ENCODE measurements at places on chromosomes 7 and 10.

GRCh38 chr10:31757831-31758230 lies 170.8 kb downstream of the ARHGAP12 start:
- DNase-seq: no peak

GRCh38 chr7:76364198-76364584 lies 5.4 kb upstream of the YWHAG start:
- DNase-seq: no peak

DNA sequence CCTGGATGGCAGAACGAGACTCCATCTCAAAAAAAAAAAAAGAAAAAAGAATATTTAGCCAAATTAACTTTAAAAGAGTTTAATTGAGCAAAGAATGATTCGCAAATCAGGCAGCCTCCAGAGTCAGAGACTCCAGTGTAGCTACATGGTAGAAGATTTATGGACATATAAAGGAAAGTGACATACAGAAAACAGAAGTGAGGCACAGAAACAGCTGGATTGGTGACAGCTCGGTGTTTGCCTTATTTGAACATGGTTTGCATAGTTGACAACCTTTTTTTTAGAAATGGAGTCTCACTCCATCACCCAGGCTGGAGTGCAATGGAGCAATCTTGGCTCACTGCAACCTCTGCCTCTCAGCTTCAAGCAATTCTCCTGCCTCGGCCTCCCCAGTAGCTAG lies 35.2 kb upstream of the TNS3 start:
- DNase-seq: no peak

DNA sequence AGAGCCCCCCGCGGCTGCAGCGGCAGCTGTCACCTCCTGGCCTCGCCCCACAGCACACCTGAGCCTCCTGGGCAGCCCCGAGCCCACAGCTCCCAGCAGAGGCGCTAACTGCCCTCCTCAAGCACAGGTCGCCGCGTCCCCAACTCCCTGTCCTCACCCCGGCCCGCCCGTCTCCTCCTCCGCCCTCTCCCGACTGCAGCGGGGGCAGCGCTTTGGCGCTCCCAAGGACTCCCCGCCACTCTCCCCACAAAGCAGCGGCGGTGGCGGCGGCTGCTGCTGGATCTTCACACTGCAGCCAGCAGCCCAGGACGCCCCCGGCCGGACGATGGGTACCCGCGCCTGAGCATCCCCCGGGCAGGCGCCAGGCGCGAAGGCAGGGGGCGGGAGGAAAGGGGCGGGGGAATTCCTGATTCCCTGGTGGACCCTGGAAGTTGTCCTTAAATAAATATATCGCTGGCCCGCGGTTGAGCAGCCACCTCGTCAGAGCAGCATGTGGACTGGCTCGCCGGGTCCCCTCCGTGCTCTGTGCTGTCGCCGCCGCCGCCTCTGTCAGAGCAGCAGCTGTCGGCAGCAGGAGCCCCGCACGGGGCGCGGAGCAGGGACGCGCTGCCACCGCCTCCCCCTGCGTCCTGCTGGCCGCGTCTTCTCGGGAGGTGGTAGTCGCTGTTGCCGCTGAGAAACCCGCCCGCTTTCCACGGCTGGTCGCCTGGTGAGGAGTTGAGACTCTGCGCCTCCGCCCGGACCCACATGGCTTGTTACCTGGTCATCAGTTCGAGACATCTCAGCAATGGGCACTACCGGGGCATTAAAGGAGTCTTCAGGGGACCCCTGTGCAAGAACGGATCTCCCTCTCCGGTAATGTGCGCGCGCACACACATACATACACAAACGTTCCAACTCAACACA lies at the start of gene ZNF804B:
TSS of gene ZNF804B (plus strand) at position 471 of the 906 bp plus-strand sequence. CDS start at position 748, 277 bp downstream.
- DNase-seq: no peak

GRCh38 chr10:61931620-61932332 lies 30.3 kb downstream of the ARID5B start:
- DNase-seq: no peak

DNA sequence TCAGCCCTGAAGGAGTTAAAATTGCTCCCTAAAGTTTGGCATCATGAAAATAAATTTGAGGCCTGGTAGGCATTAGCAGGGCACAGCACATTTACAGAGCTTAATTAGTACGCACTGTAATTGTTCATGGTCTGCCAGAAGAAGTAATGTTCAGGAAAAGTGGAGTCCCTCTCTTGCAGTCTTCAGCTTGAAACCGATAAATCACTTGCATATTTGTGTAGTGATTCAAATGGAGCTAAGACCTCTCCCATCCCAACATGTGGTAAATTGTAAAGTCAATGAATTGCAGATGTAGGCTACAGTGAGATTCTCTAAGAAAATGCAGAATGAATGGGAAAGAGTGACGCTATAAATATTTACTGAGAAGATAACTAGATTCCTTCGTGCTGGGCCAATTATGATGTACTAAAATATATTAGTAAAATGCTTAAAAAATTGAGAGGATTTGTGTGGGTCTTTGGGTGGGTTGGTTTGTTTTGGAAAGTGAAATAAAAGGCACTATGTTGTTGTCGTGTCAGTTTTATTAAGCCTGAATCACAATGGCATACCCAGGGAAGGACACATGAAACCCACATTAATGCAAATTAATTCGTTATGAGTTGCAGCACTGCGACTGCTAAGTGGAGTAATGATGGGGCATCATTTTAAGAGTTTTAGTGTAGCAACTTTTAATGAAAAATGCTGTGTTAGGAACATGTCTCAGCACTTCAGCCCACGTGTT lies 8.4 kb downstream of the TCF7L2 start:
- no peak for DNase-seq

DNA sequence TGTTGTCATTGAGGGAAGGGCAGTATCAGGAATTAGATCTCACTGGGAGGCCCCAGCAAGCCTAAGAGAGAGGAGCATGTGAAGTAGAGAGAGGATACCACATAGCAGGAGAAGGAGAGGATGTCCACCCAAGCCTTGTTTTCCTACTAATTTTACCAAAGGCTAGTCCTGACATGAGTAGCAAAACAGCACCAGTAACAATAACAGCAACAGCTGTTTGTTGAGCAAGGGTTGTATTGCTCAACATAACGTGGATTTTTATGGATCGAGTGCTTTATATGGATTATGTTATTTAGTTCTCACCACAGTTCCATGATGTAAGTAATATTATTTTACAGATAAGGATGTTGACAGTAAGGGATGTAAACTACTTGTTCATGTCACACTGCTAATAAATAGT lies 135.2 kb upstream of the DLX6 start:
- DNase-seq: no peak
